Endothelial cell (in vitro differentiated cells): ENCODE measurements at places on chromosomes 5 and 9.
A peak's percentile ranks its signal among the peaks of the same experiment; 100 is the strongest.

DNA sequence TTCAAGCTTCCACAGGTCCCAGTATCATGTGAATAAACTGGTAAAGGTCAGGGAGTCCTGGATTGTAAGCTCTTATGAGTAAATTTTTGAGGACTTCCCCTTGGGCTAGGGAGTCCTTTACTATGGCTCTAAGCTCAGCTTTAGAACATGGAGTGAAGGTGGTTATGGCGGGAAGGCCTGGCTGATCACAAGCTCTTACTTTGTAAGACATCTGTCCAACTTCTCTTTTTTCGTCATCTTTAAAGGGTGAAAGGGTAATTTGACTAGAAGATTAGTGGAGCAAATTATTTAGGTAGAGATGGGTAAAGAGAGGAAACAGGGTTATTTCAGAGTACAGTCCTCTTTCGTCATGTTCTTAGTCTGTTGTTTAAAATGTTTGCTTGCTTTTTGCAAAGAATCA is 155.4 kb downstream of the AOPEP start:
- no peak overlapping the region for H3K27ac ChIP-seq
- H3K36me3 ChIP-seq = no peaks in the 10 kb centered on the region
- H3K4me1 ChIP-seq = peaks cover 6% of the 10 kb centered on the region
- H3K27me3 ChIP-seq = no peaks in the 10 kb centered on the region

DNA sequence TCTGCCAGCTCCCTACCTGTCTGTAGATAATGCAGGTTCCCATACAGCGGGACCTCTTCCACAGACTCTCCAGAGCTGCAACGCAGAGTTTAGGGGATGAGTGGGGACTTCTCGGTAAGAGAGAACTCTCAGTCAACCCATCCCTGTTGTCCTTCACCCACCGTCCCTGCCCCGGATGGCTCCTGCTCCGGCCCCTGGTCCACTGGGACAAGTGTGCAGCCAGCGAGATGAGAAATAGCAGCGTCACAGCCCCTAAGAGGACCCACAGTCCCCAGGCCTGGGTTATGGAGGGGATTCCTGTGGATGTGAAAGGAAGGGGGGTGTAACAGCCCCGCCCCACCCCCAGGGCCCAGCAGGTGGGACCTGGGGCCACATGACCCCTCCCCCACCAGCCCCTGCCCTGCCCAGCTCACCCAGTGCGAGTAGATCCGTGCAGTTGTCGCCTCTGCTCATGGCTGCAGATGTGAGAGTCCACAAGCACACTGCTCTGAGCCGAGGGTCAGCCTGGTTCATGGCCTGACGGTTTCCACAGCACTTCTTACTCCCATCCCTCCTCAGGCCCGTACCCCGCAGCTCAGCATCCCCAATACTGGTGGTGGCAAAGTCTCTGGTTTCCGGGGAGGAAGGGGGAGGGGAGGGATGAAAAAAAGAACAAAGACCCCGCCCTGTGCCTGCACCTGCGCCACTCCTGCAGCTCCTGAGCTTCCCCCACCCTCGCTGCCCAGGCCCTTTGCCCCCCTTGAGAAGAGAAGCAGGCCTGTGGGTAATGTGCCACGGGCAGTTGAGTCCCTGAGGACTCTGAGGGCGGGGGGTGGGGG is at the start of gene SIT1:
Gene SIT1, minus strand, starts transcription at position 591 of the 818 bp plus-strand sequence. Its CDS starts 78 bp downstream, at position 513.
- no peak within 1 kb of the TSS for H3K27ac ChIP-seq
- H3K36me3 ChIP-seq = peaks cover 14% of the 10 kb centered on the region
- no peak within 1 kb of the TSS for H3K4me3 ChIP-seq
- peaks cover 23% of the 10 kb centered on the region for H3K4me1 ChIP-seq
- peaks cover 7% of the 10 kb centered on the region for H3K27me3 ChIP-seq

GRCh38 chr9:127817881-127818434 is 15.3 kb downstream of the FPGS start:
- H3K36me3 ChIP-seq = peaks cover 27% of the 10 kb centered on the region
- no peaks in the 10 kb centered on the region for H3K4me1 ChIP-seq
- H3K4me3 ChIP-seq = peak overlapping the region; percentile 79
- peak overlapping the region; percentile 48 for H3K27ac ChIP-seq
- peaks cover 23% of the 10 kb centered on the region for H3K27me3 ChIP-seq

DNA sequence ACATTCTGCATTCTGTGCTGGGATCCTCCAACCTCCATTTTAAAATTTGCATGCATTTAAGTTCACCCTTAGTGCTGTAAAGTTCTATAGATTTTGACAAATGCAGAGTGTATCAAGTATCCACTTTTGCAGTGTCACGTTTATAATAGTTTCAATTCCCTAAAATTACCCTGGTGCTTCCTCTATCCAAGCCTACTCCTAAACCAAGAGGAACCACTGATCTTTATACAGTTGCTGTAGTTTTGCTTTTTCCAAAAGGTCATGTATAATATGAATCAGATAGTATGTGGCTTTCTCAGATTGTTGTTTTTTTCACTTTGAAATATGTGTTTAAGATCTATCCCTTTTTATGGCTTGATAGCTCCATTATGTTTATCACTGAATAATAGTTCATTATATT is 468.4 kb upstream of the CDH6 start:
- H3K27me3 ChIP-seq = no peaks in the 10 kb centered on the region
- H3K4me1 ChIP-seq = no peaks in the 10 kb centered on the region
- no peaks in the 10 kb centered on the region for H3K36me3 ChIP-seq
- H3K4me3 ChIP-seq = no peak overlapping the region
- no peak overlapping the region for H3K27ac ChIP-seq
